Brain pericyte (primary cell): ENCODE measurements at places on chromosomes 3 and 15.

DNA sequence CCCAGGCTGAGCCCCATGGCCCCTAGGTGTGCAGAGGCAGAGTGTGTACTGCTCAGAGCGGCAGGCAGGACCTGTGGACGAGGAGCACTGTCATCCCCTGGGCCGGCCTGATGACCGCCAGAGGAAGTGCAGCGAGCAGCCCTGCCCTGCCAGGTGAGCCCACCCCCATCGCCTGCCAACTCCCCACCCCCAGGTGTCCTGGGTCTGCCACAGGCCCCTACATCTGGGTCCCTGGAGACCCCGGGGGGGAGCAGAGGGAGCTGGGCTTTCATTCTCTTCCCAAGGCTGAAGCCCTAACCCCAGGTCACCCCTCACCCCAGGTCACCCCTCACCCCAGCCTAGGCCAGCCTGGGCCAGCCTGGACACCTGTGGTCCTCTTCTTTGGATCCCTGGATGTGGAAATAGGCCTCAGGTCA, 93.1 kb downstream of the TBC1D2B start:
- DNase-seq: no peak

DNA sequence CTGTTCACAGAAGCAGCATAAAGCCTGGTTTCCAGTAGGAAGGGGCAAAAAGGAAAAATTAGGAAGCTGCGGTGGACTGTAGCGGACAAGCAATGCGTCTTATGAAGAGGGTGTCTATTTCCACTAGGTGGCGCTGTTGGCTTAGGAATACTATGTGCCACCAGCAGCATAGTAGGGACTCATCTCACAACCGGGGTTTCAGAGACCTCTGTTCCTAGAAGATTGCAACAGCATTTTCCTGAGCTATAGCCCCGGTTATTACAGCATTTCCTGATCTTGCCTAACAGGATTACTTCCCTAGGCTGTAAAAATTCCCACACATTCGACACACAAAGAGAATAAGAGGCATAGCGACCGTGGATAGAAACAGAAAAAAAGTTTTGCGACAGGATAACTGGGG, 683.0 kb downstream of the TBL1XR1 start:
- no peak for DNase-seq

DNA sequence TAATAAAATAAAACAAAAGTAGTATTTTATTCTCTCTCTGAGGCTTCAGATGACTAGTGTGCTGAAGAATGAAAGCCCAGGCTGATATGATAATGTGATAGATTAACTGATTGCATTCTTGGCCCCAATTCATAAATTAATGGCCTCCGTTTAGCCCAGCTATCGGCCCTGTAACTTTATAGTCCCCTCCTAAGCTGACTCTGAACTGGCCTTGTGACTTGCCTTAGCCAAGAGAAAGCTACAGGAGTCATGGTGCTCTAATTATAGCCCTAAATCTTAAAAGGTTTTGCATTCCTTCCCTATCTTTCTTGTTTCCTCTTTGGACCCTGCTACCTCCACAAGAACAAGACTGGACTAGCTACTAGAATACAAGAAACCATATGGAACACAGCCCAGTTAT, 123.2 kb upstream of the EPHA3 start:
- DNase-seq: no peak

GRCh38 chr3:131283862-131284261, 97.7 kb upstream of the NUDT16 start:
- DNase-seq: no peak
